ENCODE measurements at places on chromosomes 5 and 9.
A peak's percentile ranks its signal among the peaks of the same experiment; 100 is the strongest.

- no peak for DNase-seq
Observed at GRCh38 chr9:69445251-69445650, 120.2 kb downstream of the ENTREP1 start.

DNA sequence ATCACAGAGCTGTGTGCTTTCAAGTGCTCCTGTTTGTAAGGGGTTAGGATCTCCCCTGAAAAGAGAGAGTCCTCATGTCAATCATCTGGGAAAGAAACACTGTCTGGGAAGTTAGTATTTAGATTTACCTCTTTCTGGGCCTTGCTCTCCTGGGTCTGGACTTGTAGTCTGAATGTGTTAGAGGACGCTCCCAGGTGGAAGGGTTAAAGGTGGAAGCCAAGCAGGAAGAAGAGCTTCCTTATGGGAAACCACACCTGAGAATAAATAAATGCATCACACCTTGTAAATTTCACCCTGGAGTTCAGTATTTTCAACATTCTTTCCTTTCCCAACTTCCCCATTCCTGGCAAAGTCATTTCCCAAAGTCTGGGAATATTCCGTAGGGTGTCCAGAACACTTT, 1.3 kb downstream of the PLGRKT start:
- no peak for DNase-seq

DNA sequence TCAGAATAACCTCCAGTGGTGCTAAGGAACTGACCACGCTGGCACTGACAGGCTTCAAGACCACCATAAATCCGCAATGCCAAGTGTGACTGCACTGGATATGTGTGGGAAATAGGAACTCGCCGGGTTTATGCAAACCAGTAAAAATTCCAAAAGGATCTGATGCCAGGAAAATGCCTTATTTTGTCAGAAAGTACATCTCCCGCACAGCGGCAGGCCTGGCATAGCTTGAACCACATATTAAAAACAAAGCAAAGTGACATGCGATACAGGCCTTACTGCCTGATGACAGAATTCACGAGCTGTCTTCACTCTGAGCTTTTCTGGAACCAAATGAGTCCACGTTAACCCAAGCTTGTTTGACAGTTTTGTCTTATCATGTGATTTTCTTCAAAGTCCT, 139.6 kb downstream of the GLIS3 start:
- DNase-seq = no peak

- no peak for DNase-seq
Observed at GRCh38 chr9:132044176-132044875, 35.3 kb downstream of the MED27 start.

GRCh38 chr5:101663543-101663942, 632.5 kb downstream of the SLCO4C1 start:
- DNase-seq = no peak

- DNase-seq = no peak
Observed at GRCh38 chr5:157559301-157559700, 16.3 kb downstream of the ADAM19 start.

DNA sequence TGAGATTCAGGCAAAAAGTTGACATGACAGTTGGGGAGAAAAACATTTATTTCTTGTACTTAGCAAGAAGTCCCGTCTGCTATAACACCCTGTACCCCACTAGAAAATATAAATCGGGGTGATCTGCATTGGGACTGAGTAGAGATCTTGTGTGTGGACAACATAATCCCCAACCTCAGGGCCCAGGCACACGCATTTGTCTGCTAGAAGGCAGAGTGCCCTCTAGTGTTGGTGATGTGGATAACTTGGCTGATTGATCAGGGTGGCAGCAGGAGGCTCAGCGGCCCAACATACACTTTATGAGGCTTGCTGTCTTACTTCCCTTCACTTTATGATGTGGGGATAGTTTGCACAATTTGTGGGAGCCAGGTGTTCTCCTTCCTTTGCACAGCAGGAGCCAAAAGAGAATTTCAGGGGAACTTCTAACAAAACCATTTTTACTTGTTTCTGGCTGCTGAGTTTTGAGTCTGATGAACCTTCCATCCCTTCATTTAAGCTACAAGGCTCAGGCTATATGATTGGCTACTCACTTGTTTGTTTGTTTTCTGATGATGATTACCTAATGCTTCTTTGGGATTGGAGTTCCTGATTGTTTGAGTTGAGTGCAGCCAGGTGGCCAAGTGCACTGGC, 263.2 kb downstream of the DMAC1 start:
- peak; percentile 33 for DNase-seq

DNA sequence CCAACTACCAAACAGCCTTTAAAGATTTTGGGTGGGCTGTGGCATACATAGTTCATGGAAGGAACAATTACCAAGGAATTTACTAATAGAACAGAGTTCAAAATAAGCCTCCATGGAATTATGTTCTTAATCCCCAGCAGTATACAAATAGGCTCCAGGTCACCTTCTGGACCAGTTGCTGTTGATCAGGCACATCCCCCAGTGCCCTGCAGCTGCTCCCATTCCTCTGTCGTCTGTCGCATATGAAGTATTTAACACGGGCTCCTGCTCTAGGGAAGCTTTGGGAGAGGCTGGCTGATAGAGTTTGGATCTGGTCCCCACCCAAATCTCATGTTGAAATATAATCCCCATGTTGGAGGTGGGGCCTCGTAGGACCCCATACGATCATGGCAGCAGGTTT, 17.8 kb downstream of the SHC3 start:
- no peak for DNase-seq

DNA sequence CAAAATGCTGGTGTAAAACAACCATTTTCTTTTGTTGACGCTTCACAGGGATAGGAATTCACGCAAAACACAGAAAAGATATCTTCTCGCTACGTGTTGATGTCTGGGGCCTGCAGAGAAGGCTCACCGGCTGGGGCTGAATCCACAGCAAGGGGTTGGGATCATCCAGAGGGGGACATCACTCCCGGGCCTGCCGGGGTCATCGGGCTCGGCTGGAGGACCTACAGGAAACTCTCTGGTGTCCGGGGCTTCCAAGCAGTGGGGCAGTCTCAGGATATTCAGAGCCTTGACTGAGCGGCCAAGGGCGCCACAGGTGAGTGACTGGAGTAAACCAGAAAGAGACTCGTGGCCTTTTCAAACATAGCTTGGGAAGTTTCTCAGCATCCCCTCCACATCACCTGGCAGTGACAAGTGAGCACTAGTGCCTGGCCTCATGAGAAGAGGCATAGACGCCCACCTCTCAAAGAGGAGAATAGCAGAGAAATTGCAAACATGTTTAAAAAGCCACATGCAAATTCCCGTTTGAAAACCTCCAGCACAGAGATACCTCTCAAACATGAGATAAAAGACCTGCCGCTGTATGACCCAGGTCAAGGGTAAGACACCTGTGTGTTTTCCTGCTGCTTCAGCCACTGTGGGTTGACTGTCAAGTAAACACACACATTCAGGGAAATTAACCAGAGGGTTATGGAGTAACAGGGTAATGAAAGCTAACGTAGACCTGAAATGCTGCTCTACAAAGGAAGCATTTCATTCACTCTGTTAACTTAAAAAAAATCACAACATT, 50.8 kb upstream of the SIMC1 start:
- no peak for DNase-seq

- no peak for DNase-seq
Observed at GRCh38 chr5:74169701-74170100, 470.8 kb downstream of the ENC1 start.

DNA sequence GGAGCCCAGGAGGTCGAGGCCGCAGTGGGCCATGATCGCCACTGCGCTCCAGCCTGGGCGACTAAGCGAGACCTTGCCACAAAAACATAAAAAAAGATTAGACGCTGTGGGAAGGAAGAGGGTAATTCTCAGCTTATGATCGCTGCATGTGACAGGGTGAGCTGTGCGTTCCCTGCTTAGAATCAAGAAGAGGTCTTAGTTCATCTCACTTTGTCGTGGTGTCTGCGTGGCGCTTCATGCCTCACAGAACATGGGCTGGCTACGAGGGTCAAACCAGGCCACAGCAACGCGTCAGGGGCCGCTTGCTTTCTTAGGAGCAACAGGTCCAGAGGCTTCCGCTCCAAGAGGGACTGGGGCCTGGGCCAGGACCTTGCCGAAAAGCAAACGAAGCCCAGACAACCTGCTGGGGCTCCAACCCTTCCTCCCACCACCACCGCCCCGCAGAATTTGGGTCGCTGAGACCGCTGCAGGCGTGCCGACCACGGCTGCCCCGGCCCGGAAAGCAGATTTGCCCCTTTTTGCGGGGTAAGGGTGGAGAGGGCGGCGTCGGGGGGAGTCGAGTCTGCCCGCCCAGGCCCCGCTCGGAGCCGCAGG, 10.0 kb upstream of the GRIN1 start:
- DNase-seq = no peak

GRCh38 chr5:174425271-174425963, 299.0 kb upstream of the MSX2 start:
- no peak for DNase-seq

GRCh38 chr9:130541533-130541932, 37.8 kb upstream of the FUBP3 start:
- no peak for DNase-seq

- peak; percentile 47 for DNase-seq
Observed at GRCh38 chr5:35198075-35198474, 32.2 kb downstream of the PRLR start.

- no peak for DNase-seq
Observed at GRCh38 chr9:107648153-107648715, 158.7 kb upstream of the KLF4 start.

GRCh38 chr5:10172247-10172646, 77.4 kb downstream of the ATPSCKMT start:
- DNase-seq = no peak

- no peak for DNase-seq
Observed at GRCh38 chr5:170410401-170410800, 21.2 kb upstream of the KCNMB1 start.

GRCh38 chr5:126857472-126858410, 80.8 kb downstream of the LMNB1 start:
- DNase-seq = peak; percentile 75

- no peak for DNase-seq
Observed at GRCh38 chr5:142500227-142500905, 175.5 kb upstream of the SPRY4 start.

DNA sequence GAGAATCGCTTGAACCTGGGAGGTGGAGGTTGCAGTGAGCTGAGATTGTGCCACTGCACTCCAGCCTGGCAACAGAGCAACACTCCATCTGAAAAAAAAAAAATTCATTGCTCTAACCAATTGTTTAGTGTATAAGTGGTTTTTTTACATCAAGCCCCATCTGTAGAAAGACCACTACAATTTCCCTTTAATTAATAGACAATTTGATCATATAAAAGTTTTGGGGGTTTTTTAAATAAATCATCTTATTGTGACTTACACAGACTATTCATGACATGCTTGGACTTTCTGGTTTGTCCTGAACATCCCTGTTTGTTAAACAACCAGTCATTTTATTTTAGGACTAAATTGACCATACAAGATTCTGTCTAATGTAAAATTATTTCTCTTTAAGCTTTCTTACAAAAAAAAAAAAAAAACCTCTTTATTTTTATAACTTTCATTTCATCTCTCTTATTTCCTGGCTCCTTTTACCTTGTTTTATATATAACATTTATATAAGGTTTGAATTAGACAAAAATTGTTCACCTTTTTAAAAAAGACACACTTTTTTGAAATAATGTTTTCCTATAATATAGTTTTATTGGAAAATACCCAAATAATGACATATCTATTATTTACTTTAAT, 9.8 kb upstream of the FANCC start:
- DNase-seq = no peak

DNA sequence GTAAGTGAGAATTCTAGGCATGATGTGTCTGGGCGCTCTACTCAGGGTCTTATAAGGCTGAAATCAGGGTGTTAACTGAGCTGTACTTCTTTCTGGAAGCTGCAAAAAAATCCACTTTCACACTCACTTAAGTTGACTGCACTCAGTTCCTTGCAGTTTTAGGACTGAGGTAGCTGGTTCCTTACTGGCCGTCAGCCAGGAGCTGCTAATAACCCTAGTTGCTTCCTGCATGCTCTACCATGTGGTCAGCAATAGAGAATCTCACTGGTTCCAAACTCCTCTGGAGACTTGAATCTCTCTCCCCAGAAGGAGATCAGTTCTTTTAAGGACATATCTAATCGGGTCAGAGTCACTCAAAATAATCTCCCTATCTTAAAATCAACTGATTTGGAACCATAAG, 911.2 kb downstream of the EFNA5 start:
- DNase-seq = no peak

GRCh38 chr5:140341591-140341990, 4.8 kb downstream of the HBEGF start:
- no peak for DNase-seq

GRCh38 chr5:1100664-1101574, 10.9 kb downstream of the SLC12A7 start:
- no peak for DNase-seq

GRCh38 chr5:176629853-176630680, at the start of the genes EIF4E1B and SNCB:
EIF4E1B (plus strand) TSS chr5:176630675; CDS start chr5:176642788, 12,113 bp downstream.
SNCB (minus strand) TSS chr5:176630534; CDS start chr5:176629654, 880 bp downstream.
- DNase-seq = peak; percentile 49
